HS-27A (cell line): ENCODE measurements at places on chromosomes 12 and 14.
A peak's percentile ranks its signal among the peaks of the same experiment; 100 is the strongest.

DNA sequence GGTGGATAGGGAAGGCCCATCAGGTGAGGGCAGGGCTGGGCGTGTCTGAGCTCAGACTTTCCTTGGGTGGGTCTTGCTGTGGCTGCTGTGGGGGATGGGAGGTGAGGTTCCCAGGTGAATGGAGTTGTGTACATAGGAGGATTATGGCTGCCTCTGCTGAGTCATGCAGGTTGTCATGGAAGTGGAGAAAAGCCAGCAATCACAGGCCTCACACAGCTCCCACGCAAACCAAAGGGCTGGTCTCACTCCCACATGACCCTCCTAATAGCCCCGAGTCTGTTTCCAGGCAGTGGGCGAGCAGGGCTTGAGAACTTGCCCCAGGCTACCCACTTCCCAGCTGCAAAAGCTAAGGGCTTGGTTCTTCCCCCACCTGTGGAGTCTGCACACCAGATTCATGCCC, 149.5 kb downstream of the IPO8 start:
- no peak for DNase-seq

DNA sequence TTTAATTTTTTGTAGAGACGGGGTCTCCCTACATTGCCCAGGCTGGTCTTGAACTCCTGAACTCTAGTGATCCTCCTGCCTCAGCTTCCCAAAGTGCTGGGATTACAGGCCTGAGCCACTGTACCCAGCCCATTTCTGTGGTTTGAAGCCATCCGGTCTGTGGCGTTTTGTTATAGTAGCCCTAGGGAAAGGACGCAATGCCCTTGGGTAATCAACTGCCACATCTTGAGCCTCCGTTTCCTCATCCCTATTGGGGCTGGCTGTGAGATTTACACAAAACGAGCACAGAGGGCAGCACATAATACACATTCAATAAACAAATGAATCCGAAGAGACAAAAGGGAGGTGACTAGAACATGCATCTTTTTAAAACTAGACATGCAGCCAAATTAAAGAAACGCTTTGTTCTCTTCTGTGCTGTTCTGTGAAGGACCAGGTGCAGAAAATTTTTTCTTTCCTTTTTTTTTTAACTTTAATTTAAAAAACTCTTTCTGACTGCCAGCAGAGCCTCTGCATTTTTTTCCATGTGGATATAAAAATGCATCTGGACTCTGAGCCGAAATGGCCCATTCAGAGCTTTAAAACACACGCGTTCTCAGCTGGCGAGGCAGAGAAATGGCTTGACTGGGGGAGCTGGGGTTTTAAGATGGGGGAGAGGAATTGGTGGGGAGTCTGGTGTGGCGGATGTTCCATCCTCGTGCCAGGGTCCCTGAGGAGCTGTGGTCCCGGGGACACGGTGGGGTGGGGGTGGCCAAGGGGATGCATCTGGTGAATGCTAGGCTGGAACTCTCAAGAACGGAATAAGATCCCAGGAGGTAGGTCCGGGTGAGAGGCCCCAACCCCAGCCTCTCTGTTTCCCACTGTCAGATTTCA, 119.0 kb downstream of the RBM19 start:
- DNase-seq: no peak

GRCh38 chr12:104456950-104457745, 400 bp downstream of the CHST11 start:
- DNase-seq: peak; percentile 48

DNA sequence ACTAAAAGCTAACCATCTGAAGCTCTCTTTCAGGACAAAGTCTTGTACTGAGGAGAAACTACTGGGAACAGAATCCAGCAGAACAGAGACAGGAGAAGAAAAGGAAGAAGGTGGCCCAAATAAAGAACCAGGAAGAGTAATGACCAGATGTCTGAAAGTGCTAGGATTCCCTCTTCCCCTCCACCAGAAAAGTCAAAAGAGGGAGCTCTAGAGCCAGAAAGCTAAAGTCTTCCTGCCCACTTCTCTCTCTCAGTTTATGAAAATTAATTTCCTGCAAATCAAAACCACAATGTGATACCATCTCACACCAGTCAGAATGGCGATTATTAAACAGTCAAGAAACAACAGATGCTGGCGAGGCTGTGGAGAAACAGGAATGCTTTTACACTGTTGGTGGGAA, 47.2 kb downstream of the SPPL3 start:
- no peak for DNase-seq

GRCh38 chr12:68007033-68007432, 17.8 kb downstream of the IFNG-AS1 start:
- DNase-seq: no peak

GRCh38 chr14:42869681-42870080, 1263.0 kb downstream of the LRFN5 start:
- no peak for DNase-seq

DNA sequence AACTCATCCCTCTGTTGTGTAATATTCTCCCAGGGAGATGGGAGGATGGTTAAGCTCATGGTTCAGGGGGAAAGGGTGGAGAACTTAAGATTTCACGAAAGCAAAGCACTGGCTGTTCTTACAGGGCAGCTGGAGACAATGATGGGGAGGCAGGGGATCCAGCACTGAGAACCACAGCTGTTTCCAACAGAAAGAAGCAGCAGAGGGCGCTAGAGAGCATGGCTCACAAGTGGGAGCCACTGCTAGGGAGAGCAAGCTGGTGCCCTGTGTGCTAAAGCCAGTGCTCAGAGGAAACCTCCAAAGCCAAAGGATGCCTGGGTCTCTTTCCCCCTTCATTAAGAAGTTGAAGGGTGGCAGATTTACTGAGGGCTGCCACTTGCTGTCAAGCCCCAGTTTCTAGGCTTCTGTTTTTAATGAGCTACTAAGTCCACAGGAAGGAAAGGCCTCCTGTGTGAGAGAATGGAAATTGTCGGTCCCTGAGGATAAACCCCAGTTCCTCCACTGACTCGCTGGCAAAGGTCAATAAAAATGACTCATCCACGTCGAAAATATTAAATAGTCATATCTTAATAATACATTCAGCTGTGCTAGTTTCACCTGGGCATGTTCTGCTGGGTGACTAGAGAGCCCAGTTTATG, 199.7 kb downstream of the ANO2 start:
- DNase-seq: peak; percentile 63

- no peak for DNase-seq
Observed at GRCh38 chr12:95790917-95791849, 619 bp upstream of the NTN4 start.

- DNase-seq: no peak
Observed at GRCh38 chr12:108218921-108219320, 89.8 kb downstream of the WSCD2 start.

DNA sequence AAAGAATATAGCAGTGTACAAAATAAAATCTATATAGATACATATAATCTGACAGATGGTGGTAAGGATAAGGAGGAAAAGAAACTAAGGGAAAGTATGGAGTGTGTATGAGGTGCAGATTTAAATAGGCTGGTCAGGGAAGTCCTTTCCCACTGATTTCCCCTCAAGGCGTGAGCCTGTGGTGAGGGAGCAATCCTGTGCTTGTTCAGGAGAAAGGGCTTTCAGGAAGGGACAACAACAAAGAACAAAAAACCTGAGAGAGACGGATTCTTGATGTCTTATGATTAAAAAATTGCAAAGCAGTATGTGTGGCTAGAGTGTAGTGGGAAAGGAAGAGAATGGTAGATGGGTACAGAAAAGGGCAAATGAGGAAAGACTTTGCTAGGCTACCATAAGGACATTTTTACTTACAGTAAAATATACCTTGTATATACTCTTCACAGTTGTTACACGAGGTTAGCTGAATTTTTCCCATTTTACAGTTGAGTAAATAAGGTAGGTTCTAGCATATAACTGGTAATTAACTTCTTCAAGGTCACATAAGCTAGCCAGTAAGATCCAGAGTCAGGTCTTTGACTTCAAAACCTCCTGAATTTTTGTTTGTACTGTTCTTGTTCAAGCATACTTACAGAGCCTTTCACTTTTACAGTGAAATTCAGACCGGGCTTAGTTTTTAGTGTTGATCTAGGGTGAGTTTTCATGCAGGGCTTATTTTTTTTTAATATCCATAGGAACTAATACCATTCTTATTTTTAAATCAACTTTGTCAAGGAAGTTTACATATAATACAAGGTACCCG, 15.6 kb downstream of the CNOT2 start:
- DNase-seq: no peak

GRCh38 chr14:83163016-83163415, 1629.4 kb upstream of the SEL1L start:
- DNase-seq: no peak

DNA sequence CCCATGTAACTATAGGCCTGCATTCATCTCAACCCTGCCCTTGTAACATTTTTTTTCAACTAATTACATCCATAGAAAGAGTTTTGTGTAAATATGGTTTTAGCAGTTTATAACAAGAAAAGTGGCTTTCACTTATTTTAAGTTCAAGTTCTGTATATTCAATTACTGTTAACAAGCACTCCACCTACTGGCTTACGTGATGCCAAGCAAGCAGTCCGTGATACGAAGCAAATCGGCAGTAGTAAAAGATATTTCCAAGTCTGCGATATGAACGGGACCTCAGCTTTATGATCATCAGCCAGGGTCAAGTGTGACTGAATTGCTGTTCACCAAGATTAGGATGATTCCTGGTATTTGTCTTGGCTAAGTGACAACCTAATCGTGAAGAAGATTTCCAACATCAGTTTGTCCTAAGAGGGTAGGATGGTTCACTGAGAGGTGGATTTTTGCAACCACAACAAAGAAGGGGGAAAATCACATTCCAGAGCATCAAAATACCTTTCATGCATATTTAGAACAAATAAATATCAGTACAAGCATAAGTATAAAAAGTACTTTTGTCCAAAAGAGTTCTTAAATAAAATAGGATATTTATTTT, 456.2 kb downstream of the FOXG1 start:
- no peak for DNase-seq

- no peak for DNase-seq
Observed at GRCh38 chr12:113674996-113675395, 203.3 kb upstream of the LHX5 start.

GRCh38 chr12:68789144-68789878, 18.7 kb upstream of the MDM2 start:
- DNase-seq: no peak

DNA sequence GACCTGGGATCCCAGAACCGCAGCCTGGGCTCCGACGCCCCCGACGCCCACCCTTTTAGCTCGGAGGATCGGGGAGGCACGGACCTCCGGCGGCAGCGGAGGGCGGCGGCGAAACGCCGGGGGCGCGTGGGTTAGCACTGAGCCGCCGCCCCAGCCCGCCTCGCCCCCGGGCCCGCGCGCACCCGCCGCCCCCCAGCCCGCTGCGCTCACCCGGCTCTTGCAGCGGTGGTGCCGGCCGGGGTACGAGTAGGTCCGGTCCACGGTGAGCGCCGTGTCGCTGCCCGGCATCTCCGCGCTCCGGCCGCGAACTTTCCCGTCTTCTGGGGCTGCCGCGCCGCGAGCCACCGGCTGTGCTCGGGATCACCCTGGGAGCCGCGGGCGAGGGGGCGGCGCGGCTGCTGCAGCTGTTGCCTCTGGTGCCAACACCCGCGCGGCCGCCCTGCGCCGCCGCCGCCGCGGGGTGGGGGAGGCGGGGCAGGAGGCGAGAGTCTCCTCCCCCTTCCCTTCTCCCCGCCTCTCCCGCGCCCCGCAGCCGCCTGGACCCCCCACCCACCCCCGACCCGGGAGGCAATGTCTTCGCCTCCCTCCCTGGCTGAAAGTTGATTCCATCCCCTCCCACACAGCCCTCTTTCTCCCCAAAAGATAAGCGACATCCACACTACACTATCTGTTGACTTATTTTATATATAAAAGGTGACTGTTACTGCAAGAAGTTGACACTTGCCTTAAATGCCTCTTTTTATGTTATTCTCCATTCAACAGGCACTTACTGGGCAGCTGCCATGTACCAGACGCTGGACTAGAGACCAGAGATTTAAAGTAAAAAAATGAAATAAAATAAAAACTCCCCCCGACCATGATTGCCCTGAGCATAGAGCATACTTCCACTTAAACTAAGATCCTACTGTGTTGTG, at the start of gene TMCC3:
Gene TMCC3, minus strand, starts transcription at position 415 of the 914 bp plus-strand sequence. Its CDS starts 127 bp downstream, at position 288.
- DNase-seq: no peak

GRCh38 chr12:80053051-80053790, 46.1 kb upstream of the OTOGL start:
- peak; percentile 54 for DNase-seq

DNA sequence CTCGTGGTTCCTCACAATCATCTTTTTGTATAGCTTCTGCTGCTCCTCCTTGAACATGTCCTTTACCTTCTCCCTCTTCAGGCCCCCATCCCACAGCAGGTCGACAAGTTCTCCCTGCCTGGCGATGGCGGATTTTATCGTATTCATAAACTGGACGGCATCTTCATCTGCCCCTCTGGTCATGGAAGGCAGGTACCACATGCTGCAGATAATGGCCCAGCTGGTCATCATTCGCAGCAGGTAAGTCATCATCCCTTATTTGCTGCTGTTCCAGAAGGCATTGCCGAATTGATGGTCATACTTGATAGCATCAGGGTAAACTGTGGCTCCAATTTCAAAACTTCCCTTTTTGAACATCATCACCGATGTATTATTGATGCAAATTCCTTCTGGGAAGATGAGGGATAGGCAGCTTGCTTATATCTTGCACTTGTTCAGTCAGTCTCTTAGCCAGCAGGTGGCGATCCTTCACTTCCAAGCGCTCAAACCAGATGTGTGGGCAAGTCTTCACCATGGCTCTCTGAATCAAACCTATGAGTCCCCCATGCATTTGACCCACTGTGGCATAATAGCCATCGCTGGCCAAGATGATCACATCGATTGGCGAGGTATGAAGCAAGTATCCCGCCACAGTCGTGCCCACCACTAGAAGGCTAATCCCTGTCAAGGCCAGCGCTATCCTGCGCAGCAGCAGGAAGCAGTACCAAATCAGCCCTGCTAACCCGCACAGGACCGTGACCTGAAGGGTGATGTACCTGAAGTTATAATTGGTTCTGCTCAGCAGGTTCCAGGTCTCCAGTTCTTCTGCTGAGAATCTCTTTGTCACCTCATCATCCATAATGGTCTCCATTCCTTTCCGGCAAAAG, 381.5 kb upstream of the STXBP6 start:
- no peak for DNase-seq

- DNase-seq: no peak
Observed at GRCh38 chr14:101062065-101062450, 158.5 kb upstream of the RTL1 start.

- no peak for DNase-seq
Observed at GRCh38 chr12:58419905-58420304, 478.5 kb downstream of the ATP23 start.

DNA sequence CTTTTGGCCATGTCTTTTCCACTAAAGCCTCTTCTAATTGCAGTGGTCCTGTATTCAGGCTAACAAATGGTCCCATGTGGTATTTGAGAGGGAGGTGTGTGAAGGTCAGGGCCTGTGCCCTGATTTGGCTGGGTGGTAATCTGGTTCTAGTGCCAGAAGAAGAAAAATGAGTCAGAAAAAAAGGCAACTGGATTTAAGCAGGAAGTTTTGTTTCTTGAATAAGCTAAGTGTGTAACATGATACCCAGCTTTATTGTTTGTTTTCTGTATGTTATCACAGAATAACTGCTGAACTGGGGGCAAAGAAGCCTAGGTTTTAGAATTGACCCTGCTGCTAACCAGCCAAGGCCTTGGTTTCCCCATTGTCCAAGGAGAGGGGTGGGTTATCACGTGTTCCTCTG, 134.0 kb downstream of the ANO6 start:
- DNase-seq: no peak
